Glomerular endothelial cell (primary cell): ENCODE measurements at places on chromosomes 12 and 14. TPM values are rescaled to one million over a fixed set of nuclear protein-coding genes. Genes with fewer than 3 reads are reported as not detected.

Gene TSPAN19
- 0.35 TPM in 1 of 2 replicates, not detected in the other for total RNA-seq

Gene RHOJ
- total RNA-seq: 57.3 and 103 TPM in 2 replicates

Gene KRT77
- total RNA-seq: not detected in 2 replicates

Gene NKX2-1
- total RNA-seq: not detected in 2 replicates

Gene STAT2
- 76.0 and 104 TPM in 2 replicates for total RNA-seq

Gene SMCO2
- total RNA-seq: 0.88 TPM in 1 of 2 replicates, not detected in the other

Gene DLGAP5
- total RNA-seq: 7.4 and 8.9 TPM in 2 replicates

Gene MMP17
- total RNA-seq: 24.3 and 26.6 TPM in 2 replicates

Gene ALKBH1
- 11.9 and 13.3 TPM in 2 replicates for total RNA-seq

Gene INHBC
- not detected in 2 replicates for total RNA-seq

- DNase-seq: no peak
These were observed 34.8 kb upstream of the TESC start for GRCh38 chr12:117134059-117134458.

- no peak for DNase-seq
These were observed 156.2 kb downstream of the CAND1 start for GRCh38 chr12:67425394-67425793.

DNA sequence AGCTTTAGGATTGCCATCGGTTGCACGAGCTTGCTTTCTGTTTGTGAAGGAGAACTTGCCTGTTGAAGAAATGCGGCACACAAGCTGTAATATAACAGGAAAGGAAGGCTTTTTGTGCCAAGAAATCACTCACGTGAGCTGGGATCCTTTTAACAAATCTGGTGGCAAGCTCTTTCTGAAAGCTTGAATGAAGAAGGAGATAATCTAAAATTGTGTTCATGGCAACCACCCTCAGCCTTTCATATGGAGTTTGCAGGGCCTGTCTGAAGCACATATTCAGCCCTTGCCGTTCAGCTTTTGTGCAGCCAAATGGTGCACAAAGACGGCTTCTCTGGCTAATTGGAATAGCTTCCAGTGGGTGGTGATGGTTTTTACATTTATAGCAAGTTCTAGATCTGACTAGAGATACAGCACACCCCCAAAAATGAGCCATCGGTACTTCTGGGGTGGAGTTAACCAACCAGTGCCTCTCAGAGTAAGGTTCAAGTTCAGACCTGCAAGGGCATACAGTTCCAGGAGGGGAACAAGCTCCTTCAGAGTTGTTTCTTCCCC lies 107.4 kb downstream of the AEBP2 start:
- no peak for DNase-seq

GRCh38 chr12:86719381-86719780 lies 463.2 kb upstream of the MGAT4C start:
- no peak for DNase-seq

GRCh38 chr14:64680013-64680713 lies 24.1 kb upstream of the PLEKHG3 start:
- DNase-seq: no peak

- peak; percentile 27 for DNase-seq
These were observed 262.7 kb downstream of the ATP23 start for GRCh38 chr12:58204071-58204470.

GRCh38 chr12:49808686-49809380 lies 19.4 kb downstream of the NCKAP5L start:
- DNase-seq: no peak

GRCh38 chr14:103801459-103801858 lies 45.9 kb downstream of the PPP1R13B start:
- no peak for DNase-seq

DNA sequence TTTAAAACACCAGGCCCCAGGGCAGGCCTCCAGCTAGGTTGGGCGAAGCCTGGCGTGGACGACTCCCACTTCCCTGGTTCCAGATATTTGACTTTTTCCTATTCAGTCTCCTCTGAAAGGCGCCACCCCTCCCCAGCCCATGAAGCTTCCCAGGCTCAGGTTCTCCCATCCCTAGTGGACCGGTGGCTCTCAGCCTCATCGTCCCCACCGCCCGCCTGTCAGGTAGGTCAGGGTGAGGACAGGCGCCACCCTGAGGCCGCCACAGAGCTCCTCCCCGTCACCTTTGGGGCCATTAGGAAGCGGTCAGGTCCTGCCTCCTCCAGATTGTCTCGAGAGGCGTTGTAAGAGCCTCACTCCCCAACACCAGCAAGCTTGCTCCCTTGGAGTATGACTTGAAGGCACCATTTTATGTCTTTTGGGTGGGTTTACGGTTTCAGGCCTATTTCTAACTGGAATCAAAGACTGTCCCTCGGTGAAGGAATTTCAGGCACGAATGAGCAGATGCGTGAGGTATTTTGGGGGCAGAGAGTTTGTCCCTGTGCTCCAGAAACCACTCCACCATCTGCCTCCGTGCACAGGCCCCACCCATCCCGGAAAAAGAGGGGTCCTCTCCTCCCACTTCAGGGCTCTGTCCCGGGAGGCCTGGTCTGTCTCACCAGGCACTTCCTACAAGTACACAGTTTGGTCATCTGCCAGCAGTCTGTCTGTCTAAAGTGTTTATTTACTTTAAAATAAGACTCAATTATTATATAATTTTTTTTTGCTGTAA lies 55.6 kb downstream of the TSPAN9 start:
- DNase-seq: no peak
